ENCODE measurements at places on chromosomes 12 and 14.

GRCh38 chr14:99064262-99064954, 207.6 kb downstream of the BCL11B start:
- no peak for DNase-seq

DNA sequence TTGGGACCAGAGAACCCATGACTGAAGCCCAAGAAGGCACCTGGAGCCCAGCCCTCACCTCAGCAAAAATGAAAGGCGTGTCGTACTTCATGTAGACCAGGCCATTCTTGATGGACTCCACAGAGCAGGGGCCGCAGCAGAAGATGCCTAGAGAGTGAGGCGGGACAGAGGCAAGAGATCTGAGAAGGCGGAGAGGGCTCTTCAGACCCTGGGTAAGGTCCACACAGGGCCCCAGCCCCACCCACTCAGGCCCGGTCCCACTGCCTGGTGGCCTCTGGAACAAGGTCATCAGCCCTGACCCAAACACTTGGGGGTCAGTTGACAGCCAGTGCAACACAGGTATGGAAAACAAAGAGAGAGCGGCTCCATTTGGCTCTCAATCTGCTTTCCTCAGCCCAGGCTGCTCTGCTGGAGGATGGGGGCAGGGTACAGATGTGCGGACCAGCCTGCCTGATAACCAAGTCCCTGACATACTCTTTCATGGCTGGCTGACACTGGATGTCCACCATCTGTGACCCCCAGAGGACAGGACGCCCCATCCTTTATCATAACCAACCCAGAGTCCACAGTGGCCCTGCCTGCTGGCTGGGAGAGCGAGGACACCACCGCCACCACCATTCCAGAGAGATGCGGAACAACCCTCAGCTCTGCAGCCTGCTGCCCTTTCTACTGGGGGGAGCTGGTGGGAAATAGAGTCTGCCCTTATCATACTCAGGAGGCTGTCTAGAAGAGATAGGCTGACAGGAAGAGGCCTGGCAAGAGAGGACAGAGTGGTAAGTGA, 6.9 kb downstream of the TGM1 start:
- no peak for DNase-seq

GRCh38 chr14:49975276-49975675, 82.4 kb downstream of the ARF6 start:
- DNase-seq, result peak; percentile 59

DNA sequence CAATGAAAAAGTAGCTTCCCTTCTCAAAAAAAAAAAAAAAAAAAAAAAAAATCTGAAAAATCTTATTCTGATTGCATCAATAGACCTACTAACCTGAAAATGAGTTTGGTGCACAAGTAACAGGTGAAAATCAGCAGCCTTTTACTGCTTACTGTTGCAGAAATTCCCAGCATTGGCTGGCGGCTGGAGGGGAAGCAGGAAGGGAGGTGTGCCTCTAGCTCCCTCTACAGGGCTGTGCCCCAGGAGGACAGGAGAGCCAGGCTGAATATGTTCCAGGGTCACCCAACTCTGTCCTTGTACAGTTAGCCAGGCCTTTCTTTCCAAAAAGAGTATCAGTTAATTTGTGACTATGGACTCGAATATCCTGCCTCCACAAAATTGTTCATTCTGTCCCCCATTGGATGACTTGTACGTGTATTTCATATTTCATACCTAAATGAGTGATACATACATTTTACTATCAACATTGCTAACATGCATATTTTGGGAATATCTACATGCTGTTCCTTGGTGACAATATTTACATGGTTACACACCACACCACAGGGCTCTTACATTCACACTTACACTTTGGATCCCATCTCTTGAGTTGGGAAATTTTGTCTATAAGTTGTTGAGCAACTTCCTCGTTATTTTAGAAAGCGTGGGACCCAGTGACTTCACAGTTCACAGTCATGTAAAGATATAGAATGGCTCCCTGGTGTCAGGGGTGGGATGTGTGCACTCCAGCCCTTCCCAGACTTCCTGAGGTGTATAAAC, 124.8 kb downstream of the SAMD4A start:
- peak; percentile 58 for DNase-seq

GRCh38 chr12:121795034-121795968, 1.8 kb upstream of the RHOF start:
- peak; percentile 87 for DNase-seq

- no peak for DNase-seq
These were observed 20.0 kb downstream of the PCNX4 start for GRCh38 chr14:60111732-60112131.

DNA sequence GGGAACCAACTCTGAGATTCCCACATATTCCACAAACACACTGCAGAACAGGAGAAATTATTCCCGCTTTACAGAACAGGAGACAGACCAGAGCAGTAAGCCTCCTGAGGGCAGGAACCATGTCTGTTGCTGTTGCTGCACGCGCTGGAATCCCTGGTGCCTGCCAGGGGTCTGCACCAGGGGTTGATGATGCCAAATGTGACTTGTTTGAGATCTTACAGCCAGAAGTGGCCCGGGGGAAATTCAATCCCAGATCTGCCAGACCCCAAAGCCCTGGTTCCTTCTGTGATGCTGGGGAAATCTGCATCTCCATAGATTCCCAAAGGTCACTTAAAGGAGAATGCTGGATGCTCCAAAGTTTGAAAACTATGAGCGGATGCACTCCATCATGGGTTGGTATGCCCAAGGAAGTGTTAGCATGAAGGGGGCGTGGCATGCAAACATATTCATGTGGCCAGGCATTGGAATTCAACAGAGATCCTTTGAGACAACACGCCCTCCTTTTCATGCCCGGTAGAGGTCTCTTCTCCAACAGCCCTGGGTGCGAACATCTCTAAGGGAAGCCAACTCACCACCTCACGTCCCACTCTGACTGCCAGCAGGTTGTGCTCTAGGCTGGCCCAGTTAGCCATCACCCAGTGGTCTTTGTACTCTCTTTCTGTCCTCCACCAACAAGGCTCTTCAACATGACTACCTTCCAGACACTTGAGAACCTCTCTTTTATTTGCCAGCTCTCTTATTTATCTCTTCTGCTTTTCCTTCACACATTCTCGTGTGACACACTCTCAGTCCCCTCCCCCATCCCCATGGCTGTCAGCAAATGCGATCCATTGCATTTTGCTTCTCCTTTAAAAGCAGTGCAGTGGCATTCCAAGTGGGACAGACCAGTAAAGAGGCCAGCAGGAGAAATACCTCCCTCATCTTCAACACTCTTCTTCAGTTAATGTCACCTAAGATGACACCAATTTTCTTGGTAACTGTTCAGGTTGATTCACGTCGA, 131.3 kb downstream of the ZFP36L1 start:
- DNase-seq, result no peak

DNA sequence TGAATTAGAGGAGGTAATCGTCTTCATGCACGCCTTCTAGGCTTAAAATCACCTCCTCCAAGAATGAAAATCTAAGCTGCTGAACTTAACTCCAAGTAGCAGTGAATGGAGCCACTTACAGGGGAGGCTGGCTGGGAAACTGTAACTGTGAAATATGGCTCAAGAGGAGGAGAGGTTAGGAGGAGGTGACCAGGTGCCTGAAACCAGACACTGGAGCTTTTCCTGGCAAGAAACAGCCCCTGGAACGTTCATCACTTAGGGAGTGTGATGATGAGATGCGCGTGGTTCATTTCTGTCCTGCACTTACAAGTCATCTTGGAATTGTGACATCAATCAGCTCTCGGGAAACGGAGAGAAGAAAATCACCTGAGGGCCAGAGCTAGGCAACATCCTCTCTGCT, 62.3 kb upstream of the TMEM132C start:
- DNase-seq, result no peak

- peak; percentile 55 for DNase-seq
These were observed 8.5 kb downstream of the RARG start for GRCh38 chr12:53223389-53224060.

DNA sequence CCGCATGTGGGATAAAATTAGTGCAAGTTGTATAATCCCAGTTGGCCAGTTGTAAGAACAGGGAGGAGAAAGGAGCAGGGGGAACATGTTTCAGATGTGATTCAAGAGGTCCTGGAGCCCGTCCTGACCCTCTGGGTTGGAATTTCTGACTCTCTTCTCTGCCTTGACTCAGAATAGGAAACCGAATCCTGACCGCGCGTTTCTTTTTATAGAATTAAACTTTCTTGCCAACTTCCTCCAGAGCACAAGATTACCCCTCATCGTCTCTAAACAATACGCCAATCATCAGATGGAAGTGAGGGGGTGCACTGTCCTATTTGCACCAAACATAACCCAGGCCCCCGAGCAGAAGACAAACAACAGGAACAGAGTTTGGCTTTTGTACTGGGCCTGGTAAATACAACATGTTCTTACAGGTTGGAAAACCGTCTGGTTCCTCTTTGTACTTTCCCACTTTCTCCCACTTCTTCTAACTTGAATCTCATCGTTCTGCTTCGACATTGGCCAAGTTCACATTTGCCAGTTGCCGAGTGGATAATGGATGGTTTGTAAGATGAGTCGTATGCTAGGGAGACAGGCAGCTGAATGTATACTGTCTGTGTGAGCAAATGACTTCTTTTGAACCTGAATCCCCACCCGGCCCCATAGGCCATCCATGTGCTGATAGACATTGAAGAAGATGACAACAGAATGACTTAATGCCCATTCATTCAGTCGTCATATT, 42.6 kb upstream of the MED13L start:
- peak; percentile 81 for DNase-seq

GRCh38 chr14:73162251-73162650, 25.9 kb downstream of the PSEN1 start:
- DNase-seq, result no peak

GRCh38 chr14:100754020-100754419, 27.3 kb downstream of the DLK1 start:
- no peak for DNase-seq

DNA sequence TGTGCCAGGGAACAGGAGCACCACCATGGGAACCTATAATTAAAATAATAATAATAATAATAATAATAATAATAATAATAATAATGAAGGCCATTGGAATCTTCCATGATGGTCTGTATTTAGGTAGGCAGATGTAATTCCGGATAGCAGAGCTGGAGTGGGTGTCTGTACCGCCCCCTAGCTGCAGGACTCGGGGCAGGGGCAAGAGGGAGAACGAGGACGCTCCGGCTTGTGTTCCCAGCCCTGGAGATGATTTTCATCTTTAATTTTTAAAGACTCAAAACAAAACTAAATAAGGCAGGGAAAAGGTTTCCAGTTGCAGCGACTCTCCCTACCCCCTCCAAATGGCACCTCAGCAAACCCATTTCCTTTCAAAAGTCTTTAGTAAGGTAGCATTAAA, 501.1 kb downstream of the VRK1 start:
- DNase-seq, result no peak

DNA sequence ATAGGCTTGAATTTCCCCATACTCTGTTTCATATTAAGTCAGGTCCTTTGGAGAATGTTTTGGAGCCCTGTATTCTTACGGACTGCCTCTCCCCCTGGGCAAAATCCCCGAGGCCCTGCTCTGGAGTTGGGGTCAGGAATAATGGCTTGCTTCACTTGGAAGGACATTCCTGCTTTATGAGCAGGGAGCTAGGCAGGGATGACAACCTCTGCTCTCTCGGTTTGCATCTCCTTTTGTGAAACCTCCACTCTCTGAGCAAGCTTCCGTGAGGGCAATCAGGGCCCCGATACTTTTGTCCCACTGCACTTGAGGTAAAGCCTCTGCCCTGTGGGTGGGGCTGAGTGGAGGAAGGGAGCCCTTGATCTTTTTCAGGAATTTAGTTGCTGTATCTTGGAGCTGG, 19.3 kb downstream of the OS9 start:
- DNase-seq, result no peak

- DNase-seq, result no peak
These were observed 61.4 kb upstream of the ESRRB start for GRCh38 chr14:76314521-76315034.

- no peak for DNase-seq
These were observed 149.9 kb downstream of the CALM1 start for GRCh38 chr14:90546767-90547166.

Measured in AG08396 (cell line).